Parietal lobe (tissue), 2 donors: ENCODE measurements at places on chromosomes 5 and 9. TPM values are rescaled to one million over a fixed set of nuclear protein-coding genes. Genes with fewer than 3 reads are reported as not detected.

Gene OCLN
- 5.0 TPM for total RNA-seq

Gene SNCAIP
- 73.6 TPM for total RNA-seq

Gene EIF4E1B
- total RNA-seq, result 0.31 TPM

Gene TMEFF1
- total RNA-seq, result 58.5 TPM

Gene TGFBR1
- 82.9 TPM for total RNA-seq
